ENCODE measurements at places on chromosomes 5 and 9.

GRCh38 chr5:137291436-137291835, 207.7 kb downstream of the SPOCK1 start:
- DNase-seq, result no peak

- no peak for DNase-seq
Observed at GRCh38 chr5:178241688-178242231, 9.2 kb upstream of the PHYKPL start.

GRCh38 chr9:32969270-32969669, 32.2 kb downstream of the APTX start:
- DNase-seq, result no peak

DNA sequence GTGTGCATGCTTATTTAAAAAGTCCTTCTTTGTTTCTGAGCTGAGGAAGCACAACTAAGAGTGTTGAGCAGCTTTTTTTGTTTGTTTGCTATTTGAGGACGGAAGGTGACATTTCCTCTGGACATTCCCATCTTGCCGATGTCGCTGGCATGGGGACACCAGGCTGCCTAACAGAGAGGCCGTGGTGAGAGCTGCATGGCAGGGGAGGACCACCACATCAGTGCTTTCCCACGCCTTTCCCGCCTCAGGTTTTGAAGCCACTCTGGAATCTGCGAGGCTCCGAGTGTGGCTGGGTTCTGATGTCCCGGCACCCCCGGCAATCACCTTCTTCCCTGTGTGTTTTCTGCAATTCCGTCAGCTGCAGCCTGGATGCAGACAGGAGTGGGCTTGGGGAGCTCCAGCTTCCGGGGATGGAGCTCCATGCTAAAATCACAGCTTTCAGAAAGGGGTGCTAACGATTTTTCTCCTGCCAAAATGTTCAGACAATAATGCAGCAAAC, 259.8 kb upstream of the IRX4 start:
- no peak for DNase-seq

- peak; percentile 82 for DNase-seq
Observed at GRCh38 chr5:134527156-134527960, 1.9 kb downstream of the JADE2 start.

GRCh38 chr9:137224830-137225694, at the start of gene CYSRT1:
Gene CYSRT1 (plus strand): TSS chr9:137225174. CDS start chr9:137225622, 448 bp downstream.
- no peak for DNase-seq

DNA sequence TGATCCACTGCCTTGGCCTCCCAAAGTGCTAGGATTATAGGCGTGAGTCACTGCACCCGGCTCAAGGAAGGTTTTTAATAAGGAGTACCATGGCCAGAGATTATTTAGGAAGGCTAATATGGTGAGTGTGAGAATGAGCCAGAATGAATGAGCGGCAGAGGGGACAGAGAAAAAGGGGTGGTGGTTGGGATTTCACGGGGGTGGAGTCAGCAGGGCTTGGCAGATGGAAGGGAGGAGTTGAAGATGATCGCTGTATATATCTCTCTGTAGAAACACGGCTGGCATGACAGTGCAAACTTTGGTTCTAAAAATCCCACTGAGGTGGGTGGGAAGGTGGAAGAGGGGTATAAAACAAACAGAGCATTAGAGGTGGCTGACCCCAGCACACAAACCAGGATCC, 176.7 kb upstream of the TBC1D2 start:
- no peak for DNase-seq

- no peak for DNase-seq
Observed at GRCh38 chr5:126939887-126940286, 90.5 kb downstream of the MARCHF3 start.

GRCh38 chr5:87210076-87210475, 57.6 kb upstream of the RASA1 start:
- DNase-seq, result no peak

- DNase-seq, result no peak
Observed at GRCh38 chr5:180646963-180647305, 2.5 kb downstream of the FLT4 start.

DNA sequence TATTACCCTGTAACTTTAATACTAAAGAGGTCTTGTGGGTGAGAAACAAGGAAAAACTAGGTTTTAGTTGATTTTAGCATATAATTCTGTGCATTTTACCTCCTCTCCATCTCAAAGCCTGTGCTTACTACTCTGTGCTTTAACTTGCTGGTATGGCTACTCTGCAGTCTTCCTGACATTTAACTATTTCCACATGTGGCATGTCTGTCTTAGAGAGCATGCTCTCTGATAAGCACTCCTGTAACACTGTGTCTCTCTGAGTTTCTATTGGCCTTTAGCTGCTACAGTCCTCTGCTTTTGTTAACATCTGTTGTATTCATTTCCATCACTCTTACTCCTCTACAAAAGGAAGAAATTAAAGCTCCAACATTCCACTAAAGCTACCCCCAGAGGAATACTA, 418.3 kb downstream of the RAB3C start:
- DNase-seq, result no peak

- DNase-seq, result no peak
Observed at GRCh38 chr9:16866587-16866986, 3.9 kb downstream of the BNC2 start.

DNA sequence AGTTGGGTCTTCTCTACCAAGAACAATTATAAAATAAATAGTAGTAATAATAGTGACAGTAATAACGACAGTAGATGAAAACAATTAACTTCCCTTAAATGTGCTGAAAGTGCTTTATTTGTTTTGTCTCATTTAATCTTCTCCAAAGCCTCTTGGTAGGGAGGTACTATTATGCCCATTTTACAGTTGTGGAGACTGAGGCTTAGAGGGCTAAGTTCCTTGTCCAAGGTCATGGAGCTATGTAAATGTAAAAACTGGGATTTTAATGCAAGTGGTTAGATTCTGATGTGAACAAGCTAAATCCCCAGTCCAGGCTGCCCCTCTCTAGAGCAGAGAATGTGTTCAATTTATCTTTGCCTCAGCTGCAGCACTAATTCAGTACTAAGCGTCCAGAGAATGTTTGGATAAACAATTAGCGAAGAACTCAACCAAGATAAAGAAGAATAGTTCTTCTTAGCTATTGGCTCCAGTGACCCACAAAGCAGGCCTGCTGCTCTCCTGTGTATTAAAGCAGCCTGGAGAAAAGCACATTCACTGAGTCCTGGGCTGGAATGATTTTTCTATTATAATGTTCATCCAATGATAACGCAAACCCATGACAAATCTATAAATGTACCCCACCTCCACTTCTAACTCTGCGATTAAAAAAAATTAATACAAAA, 68.8 kb downstream of the NPR3 start:
- DNase-seq, result no peak

GRCh38 chr9:122912964-122913673, at the start of gene ZBTB6:
Gene ZBTB6 (minus strand): TSS chr9:122913323. CDS start chr9:122912072, 1,251 bp downstream.
- peak; percentile 55 for DNase-seq

DNA sequence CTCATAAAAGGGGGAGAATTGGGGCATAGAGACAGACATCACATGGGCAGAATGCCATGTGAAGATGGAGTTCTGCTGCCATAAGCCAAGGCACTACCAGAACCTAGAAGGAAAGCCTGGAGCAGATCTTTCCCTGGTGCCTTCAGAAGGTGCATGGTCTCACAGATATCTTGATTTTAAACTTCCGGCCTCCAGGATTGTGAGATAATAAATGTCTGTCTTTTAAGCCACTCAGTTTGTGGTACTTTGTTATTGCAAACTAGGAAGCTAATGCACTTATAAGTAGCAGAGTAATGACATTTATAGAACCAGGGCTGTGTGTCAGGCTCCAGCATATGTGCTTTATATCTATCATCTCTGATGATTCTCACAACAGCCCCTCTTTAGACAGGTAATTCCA, 130.4 kb downstream of the ASTN2 start:
- DNase-seq, result no peak

GRCh38 chr9:19656704-19657103, 132.1 kb downstream of the SLC24A2 start:
- DNase-seq, result no peak

GRCh38 chr9:70933321-70933720, 188.1 kb downstream of the TRPM3 start:
- no peak for DNase-seq

DNA sequence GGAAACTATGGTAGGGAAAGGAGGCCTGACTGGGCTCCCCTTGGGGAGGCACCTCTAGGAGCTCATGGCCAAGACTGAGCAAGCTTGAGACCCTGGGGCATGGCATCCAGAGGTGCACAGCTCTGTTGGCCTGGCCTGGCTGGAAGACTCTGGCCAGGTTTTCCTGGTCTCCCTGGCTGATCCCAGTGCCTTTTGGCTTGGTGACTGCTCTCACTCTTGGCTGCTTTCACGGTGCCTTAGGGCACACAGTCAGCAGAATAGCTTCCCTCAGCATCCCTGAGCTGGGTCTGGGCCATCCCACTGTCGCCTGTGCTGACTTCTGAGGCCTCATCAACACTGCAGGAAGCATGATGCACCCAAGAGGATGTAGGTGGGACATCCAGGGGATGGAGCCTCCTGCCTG, 13.4 kb upstream of the DELE1 start:
- DNase-seq, result no peak

GRCh38 chr9:88766778-88767503, 224.3 kb upstream of the S1PR3 start:
- DNase-seq, result no peak
